ENCODE measurements at places on chromosomes 11 and 22.

DNA sequence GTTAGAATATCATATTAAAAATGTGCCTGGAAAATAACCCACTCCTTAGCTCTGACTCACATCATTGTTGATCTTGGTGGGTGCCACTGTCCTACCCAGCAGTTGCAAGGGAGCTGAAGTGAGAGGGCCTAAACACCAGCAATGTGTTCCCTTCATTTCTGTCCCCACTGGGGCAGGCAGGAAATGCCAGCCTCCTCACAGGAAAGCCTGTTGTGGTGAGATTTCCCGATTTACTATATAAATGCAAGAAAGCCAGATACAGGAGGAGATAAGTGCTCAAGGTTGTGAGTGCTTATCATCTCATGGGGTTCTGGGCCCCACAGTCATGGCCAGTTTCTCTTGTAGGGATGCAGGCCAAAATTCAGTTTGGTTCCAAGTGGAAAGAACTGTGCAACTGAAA, 15.8 kb upstream of the FLI1 start:
- no peak for DNase-seq

- no peak for DNase-seq
These were observed 976.9 kb upstream of the TENM4 start for GRCh38 chr11:80417681-80418080.

DNA sequence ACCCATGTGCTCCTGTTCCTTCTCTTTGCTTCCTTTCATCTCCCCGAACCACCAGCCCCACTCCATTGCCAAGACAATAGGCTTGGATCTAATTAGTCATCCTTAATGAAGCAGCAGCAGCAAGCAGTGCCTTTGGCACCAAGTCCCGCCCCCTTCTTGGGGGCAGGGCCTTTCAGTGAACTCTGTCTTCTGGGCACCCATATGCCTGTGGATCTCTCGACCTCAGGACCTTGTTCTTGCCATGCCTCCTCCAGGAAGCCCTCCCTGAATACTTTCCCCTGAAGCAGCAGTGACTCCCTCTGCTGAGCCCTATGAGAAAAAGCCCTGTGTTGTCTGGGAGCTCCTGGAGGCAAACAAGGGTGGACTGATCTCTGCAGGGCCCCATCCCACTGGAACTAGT, 32.1 kb downstream of the ARHGEF17 start:
- DNase-seq: no peak

DNA sequence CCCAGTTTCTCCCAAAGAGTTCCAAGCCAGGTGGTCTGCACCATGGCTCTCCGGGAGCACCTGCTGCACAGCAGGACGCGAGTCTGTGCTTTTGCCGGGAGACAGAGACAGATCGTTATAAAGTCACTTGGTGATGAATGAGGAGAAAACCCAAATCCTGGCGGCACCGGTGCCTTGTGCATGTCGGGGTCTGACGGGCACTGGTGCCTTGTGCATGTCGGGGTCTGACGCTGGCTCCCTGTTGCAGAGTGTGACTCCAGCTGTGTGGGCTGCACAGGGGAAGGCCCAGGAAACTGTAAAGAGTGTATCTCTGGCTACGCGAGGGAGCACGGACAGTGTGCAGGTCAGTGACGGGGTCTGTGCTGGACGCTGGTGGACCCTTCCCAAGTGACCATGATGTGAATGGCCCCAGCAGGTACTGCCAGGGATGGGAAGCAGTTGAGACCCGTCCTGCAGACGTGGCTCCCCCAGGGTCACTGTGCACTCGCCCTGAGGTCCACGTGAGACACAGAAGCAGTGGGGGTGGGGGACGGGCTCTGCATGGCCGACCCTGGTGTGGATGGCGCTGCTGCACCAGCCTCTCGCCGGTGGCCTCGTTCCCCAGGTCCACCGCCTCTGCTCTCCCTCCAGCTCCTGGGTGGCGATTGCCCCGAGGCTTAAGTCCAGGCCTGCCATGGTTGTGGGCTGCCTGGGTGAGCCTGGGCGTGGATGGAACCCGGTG, 5.8 kb downstream of the CRELD2 start:
- no peak for DNase-seq

DNA sequence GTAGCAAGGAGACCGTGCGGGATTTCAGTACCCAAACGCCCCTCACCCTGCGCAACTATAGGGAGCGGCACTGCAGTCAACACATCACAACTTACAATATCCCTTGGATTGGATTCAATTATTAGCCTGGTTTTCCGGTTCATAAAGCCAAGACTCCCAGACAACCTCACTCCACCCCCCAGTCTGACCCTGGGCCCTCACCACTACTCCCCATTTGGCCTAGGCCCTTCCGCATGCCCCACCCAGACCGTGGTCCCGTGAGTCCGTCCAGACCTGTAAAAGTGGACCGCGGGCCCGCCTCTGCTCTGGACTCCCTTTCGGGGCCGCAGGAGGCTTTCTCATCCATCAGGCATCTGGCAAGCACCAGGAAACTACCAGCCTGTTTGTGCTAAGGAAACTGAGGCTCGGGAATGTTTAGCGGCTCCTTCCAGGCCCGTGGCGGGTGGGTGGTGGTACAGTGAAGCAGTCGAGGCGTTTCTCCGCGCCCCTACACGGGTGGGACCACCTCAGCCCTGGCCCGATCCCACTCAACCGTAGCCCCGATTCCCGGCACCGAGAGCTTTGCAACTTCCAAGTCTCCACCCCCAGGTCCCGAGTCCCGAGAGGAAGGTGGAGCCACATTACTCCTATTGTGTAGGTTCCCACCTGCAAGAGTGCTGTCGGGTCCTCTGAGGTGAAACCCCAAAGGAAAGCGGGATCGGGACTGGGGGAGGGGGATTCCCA, 679 bp upstream of the DPP3 start:
- DNase-seq: no peak

- no peak for DNase-seq
These were observed 31.7 kb downstream of the ADAMTS15 start for GRCh38 chr11:130480186-130480585.

Data from activated T-cell treated with anti-CD3 and anti-CD28 coated beads, Interleukin-2, amount 50 U/mL, for 72 hours (primary cell).